ENCODE measurements at places on chromosomes 6 and 20.

- DNase-seq = no peak
Observed at GRCh38 chr20:34525709-34526416, 9.6 kb downstream of the DYNLRB1 start.

GRCh38 chr6:15352220-15352619 lies 106.4 kb downstream of the JARID2 start:
- DNase-seq = no peak

DNA sequence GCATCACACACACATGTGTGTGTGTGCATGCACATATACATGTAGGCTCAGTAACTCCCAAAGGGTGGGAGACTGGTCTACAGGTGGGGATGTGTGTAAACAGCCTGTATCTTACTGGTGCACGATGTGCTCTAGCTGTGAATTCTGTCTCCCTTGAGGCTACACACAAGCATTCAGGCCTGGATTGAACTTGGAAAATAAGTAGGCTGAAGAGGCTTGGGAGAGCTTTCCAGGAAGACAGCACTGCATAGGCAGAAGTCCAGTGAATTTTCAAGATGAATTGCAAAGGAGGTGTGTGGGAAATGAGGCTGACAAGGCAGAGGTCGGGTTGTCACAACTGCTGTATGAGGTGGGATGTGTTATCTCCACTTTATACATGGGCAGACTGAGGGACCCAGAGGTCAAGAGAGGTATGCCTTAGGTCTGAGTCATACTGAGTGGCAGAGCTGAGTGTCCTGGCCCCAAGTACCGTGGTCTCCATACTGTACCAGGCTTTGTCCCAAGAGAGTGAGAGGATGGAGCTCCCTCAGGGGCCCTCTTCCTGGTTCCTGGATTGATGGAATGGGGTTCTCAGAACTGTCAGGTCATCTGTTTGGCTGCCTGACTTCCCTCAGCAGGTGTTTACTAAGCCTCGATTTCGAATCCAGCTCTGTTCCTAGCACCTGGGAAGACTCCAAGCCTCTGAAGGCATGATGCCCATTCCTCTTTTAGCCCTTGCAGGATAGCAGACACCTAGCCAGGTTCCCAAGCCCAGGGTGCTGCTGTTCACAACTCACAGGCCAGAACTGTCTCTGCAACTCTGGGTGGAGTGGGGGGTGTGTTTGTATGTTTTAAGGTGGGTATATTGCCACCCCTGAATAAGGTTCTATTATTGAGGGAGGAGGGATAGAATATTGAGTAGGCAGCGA lies 14.4 kb downstream of the SNPH start:
- no peak for DNase-seq

DNA sequence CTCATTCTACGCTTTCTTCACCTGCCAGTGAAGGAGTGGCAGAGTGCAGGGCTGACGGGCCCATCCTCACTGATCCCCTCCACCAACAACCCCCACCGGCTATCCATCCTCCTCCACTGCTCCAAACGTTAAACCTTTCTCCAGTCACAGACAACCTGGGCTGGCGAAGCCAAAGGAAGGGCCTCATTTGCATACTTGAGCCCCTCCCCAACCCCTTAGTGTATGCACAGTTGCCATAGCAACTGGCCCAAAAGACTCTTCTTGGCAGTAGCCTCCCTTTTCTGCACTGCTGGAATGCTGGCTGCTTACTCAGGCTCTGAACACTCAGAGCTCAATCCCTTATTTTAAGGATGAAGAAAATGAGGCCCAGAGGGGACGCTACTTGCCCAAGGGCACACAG lies 130.3 kb downstream of the GRM4 start:
- DNase-seq = no peak

DNA sequence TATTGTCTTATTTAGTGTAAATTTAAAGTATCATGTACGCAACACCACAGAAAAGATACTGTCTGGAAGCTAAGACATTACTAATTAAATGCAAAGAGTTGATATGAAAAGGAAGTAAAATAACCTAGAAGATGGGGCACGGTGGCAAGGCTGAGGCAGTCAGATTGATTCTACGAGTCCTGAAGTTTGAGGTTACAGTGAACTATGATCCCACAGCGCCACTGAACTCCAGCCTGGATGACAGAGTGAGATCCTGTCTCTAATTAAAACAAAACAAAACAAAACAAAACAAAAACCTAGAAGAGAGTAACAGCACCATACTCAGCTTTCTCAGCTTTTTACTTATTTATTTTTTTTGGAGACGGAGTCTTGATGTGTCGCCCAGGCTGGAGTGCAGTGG lies 199.0 kb downstream of the PRKN start:
- DNase-seq = no peak

DNA sequence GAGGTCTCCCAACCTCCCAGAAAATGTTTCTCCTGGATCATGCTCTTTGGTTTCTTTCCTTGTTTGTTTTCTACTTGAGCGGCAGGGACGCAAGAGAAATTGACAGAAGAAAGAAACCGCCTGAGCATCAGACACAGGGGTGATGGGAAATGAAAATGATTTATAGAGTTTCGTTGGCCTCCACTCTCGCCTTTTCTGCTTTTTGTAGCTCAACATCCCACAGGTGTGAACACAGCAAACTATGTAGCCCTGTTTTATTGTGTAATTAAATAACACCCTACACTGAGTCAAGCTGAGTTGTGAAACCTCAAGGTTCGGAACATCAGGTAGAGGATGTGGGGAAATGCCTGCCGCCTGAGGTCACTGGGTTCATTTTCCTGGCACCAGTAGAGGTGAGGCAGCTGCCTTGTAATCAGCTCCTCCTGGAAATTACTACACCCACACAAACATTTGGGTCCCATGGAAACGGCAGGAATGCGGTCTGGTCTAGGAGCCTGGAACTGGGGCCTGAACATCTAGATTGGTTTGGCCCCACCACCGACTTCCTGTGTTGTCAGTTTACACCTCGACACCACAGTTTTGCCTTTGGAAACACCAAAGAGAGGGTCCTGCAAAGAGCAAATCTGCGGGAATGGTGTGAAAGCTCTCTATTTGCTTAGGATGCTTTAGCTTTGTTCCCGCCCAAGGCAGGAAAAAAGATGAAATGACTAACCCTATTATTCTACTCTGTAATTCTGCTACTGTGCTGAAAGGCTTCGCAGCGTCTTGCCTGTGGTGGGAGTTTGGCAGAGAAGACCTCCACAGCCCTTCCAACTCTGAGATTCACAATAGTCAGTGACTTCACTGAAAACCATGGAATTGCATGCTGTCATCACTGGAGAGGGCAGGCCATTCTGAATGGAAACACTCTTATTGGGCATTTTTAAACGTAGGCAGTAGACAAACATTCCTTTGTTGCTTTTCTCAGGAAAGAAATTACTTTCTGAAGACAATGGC lies 53.0 kb downstream of the ADAT2 start:
- DNase-seq = no peak

- peak; percentile 10 for DNase-seq
Observed at GRCh38 chr20:62860924-62861691, 514 bp downstream of the TCFL5 start.

- DNase-seq = no peak
Observed at GRCh38 chr6:84017709-84018452, 15.7 kb upstream of the MRAP2 start.

DNA sequence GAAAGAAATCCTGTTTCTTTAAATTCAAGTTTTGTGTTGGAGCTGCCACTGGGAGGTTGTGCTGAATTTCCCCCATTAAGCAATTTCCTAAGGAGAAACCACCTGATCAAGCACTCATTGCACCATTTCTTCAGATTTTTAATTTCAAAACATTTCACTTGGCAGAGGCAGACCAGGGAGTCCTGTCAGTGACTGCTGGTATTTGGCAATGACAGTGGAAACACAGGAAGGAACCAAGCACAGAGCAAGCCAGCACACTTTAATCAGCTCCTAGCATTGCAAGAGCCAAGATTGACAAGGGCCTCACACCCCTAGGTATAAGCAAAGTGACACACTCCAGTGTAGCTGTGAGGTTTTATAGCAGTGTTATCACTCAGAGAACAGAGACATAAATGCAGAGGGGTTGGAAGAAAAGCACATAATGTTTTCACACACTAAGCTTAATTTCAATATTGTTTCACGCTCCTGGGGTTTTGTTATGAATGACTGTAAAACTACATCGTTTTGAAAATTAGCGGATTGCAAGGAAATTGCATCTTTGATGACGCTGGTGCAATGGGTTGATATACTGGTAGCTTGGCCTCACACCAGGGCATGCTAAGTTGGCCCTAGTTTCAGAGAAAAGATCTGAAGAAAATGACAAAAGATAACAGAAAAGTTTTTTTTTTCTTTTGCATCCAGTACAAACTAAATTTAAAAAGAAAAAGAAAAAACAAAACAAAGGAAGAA lies 768.4 kb downstream of the TFAP2A start:
- no peak for DNase-seq

- no peak for DNase-seq
Observed at GRCh38 chr6:82987416-82987815, 78.2 kb downstream of the UBE3D start.

- DNase-seq = no peak
Observed at GRCh38 chr20:51376111-51376510, 166.4 kb downstream of the NFATC2 start.
